ENCODE measurements at places on chromosomes 12 and 14. TPM values are rescaled to one million over a fixed set of nuclear protein-coding genes. Genes with fewer than 3 reads are reported as not detected.
A peak's percentile ranks its signal among the peaks of the same experiment; 100 is the strongest.

FOXN3 gene
- total RNA-seq, result 150 TPM

CDC42BPB gene
- 101 TPM for total RNA-seq

LALBA gene
- total RNA-seq, result not detected

CNOT2 gene
- 108 TPM for total RNA-seq

PDZRN4 gene
- 11.2 TPM for total RNA-seq

ANG gene
- total RNA-seq, result 22.1 TPM

PLBD1 gene
- 11.6 TPM for total RNA-seq

CDCA3 gene
- 2.1 TPM for total RNA-seq

CLEC4C gene
- total RNA-seq, result not detected

DNA sequence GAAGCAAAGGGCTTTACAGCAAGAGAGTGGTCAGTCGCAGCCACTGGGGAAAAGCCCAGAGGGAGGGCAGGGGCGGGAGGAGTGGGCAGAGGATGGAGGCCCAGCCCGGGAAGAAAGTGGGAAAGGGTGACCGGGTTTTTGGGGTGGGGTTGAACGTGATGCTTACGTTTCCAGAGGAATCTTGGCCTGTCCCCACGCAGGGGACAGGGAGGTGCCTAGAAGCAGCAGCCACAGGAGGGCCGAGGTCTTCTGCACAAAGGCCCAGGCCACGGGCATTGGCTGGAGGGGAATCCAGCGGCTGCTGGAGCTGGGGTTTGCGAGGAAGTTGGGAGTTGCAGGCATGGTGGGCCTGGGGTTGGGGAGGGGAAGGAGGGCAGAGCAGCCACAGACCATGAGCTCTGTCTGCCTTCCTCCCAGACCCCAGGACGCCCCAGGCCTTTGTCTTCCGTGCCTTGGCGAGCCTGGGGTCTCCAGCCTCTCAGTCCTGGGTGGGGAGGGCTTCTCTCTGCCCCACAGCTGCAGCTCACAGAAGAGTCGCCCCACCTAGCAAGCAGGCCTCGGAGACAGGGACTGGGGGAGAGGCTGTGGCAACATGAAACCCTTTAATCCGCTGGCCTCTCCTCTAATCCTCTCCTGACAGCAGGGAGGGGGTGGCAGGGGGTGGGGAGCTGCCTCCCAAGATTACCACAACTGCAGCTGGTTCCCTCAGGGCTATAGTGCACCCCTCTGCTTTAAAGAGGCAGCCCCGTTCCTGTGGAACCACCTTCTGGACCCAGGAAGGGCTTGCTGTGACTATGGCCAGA, at the start of gene CACNA2D4:
TSS of gene CACNA2D4 (minus strand) at position 572 of the 803 bp plus-strand sequence. CDS start at position 393, 179 bp downstream.
- no peak within 1 kb of the TSS for H3K27ac ChIP-seq
- no peaks in the 10 kb centered on the region for H3K36me3 ChIP-seq
- H3K4me1 ChIP-seq, result no peaks in the 10 kb centered on the region
- H3K4me3 ChIP-seq, result no peak within 1 kb of the TSS
- peak; percentile 53 for DNase-seq

DNA sequence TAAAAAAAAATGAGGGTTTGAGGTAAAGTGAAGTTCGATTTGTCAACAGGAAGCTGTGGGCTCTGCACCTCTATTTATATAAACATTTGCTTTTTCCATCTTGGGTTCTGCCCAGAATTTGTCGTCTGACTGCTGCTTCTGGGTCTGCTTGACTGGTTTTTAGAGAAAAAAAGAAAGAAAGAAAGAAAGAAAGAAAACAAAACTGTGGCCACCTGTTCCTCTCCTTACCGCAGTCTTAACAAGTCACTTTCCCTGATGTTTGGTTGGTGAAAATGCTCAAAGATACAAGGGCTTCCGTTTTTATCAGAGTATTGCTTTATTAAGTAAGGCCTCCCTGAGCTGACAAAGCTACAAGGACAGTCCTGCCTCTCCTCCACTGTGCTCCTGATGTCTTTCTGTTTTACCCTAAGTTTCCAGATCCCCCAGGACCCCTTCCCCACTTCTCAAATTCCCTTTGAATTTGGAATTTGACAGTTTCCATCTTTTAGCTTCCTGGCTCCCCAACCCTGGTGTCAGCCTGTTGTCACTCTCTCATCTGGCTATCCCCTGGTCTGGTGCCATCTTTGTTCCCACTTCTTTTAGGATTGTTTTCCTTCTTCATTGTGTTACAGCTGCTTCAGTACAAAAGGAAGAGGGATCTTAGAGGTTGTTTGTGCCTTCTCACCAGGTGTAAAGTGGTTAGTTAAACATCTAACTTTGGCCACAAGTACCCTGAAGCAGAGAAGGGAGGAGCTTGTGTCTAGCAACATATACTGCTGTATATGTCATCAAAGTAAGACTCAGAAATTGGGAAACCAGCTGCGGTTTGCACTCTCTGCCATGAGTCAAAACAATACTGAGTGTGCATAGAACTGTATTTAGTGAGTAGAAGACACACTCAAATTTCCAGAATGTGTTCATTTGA, 18.0 kb downstream of the MFAP5 start:
- H3K4me1 ChIP-seq, result no peaks in the 10 kb centered on the region
- H3K27me3 ChIP-seq, result no peaks in the 10 kb centered on the region
- no peak overlapping the region for H3K4me3 ChIP-seq
- H3K27ac ChIP-seq, result no peak overlapping the region

DNA sequence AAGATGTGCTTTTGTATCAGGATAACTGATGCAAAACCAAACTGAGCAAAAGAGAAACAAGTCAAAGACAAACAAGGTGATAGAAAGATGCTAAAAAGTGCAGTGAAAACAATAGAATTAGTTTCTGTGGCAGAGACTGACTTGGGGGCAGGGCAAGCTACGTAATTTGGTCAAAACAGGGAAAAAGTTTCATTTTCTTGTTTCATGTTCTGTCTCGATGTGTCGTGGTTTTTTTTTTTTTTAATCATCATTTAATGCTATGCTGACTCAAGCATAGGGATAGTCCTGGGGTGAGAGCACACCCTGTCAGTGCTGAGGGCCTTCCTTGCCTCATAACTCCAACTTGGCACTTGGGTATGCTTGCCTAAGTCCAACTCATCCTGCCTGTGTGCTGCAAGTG, 144.1 kb upstream of the PTPRQ start:
- H3K4me3 ChIP-seq, result no peak overlapping the region
- DNase-seq, result no peak
- H3K36me3 ChIP-seq, result no peaks in the 10 kb centered on the region
- H3K4me1 ChIP-seq, result no peaks in the 10 kb centered on the region
- H3K27me3 ChIP-seq, result no peaks in the 10 kb centered on the region

GRCh38 chr14:75380656-75381055, 47.2 kb upstream of the JDP2 start:
- no peak overlapping the region for H3K4me3 ChIP-seq
- no peaks in the 10 kb centered on the region for H3K36me3 ChIP-seq
- no peak for DNase-seq
- no peaks in the 10 kb centered on the region for H3K4me1 ChIP-seq

- no peaks in the 10 kb centered on the region for H3K4me1 ChIP-seq
- H3K4me3 ChIP-seq, result no peak overlapping the region
- H3K36me3 ChIP-seq, result no peaks in the 10 kb centered on the region
- H3K27me3 ChIP-seq, result no peaks in the 10 kb centered on the region
Observed at GRCh38 chr12:124392271-124392666, 97.4 kb downstream of the RFLNA start.

- H3K27ac ChIP-seq, result peak overlapping the region; percentile 38
- peak; percentile 63 for DNase-seq
- no peaks in the 10 kb centered on the region for H3K27me3 ChIP-seq
- H3K36me3 ChIP-seq, result no peaks in the 10 kb centered on the region
Observed at GRCh38 chr14:99754141-99755067, 38.8 kb upstream of the EML1 start.

DNA sequence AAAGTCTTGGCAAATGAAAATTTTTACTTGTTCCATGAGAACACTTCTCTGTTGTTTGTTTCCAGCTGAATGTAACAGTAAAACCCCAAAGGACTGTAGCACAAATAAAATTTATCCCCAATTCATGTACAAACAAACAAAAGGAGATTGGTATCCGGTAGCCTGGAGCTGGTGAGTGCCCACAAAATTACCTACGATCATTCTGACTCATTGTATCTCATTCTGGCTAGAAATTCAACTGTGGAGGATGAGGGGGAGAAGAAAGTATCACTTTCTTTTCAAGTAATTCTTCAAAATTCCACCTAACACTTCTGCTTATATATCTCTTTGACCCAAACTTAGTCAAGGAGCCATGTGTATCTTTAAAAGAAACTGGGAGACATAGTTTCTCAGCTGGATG, 268.5 kb downstream of the ALG10B start:
- H3K36me3 ChIP-seq, result no peaks in the 10 kb centered on the region
- no peak for DNase-seq
- no peaks in the 10 kb centered on the region for H3K4me1 ChIP-seq
- H3K4me3 ChIP-seq, result no peak overlapping the region
- H3K27me3 ChIP-seq, result no peaks in the 10 kb centered on the region
- H3K27ac ChIP-seq, result no peak overlapping the region

DNA sequence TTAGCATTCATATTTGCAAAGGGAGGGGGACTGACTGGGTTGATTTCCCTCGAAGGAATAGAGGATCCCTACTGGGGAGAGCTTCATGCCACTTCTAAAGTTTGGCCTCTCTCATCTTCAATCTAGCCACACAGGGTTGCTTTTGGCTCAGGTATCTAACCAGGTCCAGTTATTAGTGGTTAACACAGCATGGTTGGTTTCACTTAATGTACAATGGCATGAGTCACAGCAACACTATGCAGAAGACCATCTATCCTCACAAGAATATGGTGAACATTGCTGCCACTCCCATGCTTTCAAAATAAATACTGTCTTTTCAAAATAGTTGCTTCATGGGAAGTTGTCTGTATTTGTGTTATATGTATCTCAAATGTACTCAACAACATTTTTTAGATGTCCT, 6.6 kb upstream of the RAB3IP start:
- no peaks in the 10 kb centered on the region for H3K27me3 ChIP-seq
- H3K36me3 ChIP-seq, result no peaks in the 10 kb centered on the region
- no peaks in the 10 kb centered on the region for H3K4me1 ChIP-seq
- no peak for DNase-seq

DNA sequence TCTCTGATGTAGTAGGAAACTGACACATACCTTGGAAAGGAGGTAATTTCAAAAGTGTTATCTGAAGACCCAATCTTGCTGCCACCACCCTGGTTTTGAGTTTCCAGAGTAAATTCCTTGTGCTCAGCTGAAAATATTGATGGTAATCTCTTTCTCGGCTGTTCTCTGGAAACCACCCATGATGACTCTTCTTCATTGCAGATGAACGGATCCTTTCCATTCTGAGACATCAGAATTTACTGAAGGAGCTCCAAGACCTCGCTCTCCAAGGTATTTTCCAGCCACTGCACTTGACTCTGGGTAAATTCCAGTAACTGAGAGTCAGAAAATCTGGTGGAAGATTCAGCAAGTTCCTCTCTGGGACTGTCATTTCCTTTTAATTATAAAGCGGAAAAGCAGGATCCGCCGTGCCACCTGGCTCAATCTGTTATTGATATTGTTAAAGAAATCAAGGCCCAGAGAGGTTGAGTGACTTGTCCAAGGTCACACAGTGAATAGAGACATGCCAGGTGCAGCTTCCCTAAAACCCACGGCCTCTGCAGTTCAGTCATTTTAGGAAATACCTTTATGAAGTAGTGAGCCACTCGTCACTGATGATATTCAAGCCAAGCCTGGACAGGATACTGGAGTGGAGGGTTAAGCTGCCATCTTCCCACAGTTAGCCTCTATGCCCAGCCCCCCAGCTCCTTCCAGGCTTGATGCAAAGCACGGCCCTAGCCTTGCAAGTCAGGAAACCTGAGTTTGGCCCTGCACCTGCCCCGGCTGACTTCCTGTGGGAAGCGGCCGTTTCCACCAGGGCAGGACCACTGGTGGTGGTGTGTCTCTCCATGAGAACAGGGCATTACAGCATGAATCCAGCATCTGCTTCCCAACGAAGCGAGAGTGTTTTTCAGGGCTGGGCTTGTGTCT, 4.7 kb downstream of the CHGA start:
- no peak for DNase-seq
- H3K4me3 ChIP-seq, result no peak overlapping the region

- no peaks in the 10 kb centered on the region for H3K36me3 ChIP-seq
- no peak overlapping the region for H3K4me3 ChIP-seq
- DNase-seq, result no peak
- H3K27ac ChIP-seq, result no peak overlapping the region
Observed at GRCh38 chr12:21678959-21679358, 21.3 kb upstream of the LDHB start.

Data from aorta (tissue), 5 donors.